ENCODE measurements at places on chromosomes 4 and X.

- no peak for DNase-seq
Observed at GRCh38 chr4:15343000-15343399, 84.8 kb upstream of the C1QTNF7 start.

- no peak for DNase-seq
Observed at GRCh38 chrX:70422851-70423341, at the start of gene GDPD2. GDPD2 (plus strand) TSS chrX:70423314; CDS start chrX:70424985, 1,671 bp downstream.

DNA sequence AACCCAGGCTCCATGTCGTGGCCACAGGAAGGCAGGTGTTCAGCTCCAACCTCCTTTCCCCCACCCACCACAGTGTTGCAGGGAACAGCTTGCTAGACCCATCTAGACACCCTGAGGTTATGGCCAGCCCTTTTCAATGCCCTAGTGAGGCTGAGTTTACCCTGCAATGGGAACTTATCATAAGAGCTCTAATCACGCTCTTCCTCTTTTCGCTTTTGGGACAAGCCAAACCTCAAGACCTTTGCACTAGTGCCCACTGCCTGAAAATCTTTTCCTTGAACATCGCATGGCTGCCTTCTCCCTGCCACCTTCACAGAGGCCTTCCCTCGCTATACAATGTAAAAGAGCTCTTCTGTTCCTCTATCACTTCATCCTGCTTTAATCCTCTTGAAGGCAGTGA is 2.4 kb upstream of the FGFBP2 start:
- DNase-seq, result no peak

DNA sequence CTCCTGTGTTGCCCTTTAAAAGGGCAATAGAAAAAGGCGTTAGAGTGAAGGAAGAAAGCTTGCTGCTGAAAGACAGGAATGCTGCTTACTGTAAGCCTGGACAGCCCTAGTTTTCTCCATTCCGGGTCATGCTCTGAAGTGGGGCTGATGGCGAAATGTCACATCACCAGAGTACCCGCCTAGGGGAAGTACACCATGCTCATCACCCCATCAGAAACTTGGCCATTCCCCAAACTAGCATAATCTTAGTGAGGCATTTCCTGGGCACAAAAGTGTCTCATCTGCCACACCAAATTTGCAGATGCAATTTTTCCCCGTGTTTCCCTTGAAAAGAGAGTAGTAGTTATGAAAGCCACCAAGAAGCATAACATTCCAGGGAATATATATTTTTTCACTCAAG is 47.8 kb upstream of the CAMK2D start:
- no peak for DNase-seq

GRCh38 chrX:12701628-12702027 is 89.6 kb upstream of the PRPS2 start:
- no peak for DNase-seq

DNA sequence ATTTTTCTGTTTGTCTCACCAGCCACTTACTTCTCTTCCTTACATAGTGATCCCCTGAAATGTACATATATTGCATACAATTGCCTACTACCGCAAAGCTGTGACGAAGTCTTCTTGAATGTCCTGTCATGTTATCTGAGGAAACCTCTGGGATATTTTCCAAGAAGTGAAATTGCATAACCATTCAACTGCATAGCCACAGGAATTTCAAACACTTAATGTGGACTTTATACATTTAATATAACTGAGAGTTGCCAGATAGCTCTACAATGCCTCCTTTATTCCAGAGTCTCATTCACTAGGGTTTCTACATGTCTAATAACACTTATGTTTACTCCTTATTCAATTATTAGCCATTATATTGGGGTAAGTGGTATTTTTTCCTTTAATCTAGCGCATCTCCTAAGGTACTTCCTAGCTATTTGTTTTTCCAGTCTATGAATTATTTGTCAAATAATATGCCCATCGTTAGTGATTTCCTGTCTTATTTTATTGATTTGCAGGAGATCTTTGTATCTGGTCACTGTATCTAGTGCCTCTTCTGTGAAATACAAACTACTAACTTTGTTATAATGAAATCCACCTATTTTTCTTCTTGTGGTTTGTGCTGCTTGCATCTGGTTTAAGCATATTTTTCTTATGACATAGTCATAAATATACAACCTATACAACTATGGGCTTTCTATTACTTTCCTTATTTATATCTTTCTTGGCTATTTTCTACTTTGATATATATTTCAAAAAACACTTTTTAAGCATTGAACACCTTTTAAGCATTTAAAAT is 69.2 kb upstream of the GRID2 start:
- no peak for DNase-seq

DNA sequence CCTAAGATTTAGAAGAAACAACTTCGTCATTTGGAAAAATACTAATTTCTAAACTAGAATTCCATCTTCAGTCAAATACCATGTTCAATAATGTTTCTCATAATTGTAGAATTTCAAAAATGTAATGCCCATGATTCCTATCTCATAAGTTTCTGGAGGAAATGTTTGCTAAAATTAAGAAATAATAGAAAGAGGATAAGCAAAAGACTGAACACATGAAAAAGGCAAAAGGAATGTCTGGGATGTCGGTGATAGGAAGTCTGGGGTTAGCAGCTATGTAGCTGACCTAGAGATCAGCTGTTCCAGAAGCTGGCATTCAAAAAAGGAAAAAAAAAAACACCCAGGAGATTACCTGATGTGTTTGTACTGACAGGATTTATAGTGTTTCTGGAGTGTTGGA is 18.9 kb upstream of the PCDH10 start:
- DNase-seq, result no peak

DNA sequence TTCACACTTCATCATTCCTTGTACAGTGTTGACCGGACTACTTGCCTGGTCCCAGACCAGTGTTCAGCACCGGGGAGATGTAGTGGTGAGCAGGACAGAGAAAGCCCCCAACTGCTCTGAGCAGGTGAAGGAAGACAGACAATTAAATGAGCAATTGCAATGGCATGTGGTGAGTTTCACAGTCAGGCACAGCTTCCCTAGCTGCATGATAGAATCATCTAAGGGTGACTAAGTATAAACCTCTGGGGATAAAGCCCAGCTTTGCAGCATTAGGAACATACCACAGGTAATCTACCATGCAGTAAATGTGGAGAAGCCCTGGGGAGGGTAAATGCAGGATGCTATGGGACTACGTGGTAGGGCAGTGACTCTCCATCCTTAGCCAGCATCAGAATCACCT is 47.8 kb downstream of the TMA16 start:
- no peak for DNase-seq

DNA sequence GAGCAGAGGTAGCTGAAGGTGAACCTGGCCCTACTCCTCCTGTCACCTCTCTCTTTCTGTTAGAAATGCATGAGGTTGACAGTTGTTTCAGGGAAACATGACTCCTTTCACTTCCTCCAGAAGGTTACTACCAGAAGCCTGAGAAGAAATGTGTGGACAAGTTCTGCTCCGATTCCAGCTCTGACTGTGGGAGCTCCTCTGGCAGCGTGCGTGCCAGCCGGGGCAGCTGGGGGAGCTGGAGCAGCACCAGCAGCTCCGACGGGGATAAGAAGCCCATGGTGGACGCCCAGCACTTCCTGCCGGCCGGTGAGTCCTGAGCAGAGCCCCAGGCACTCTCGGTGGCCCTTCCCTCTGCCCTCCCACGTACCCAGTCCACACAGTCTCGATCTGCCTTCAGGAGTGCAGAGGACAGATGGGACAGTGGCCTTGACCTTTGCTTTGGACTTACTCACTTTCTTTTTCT is 61.3 kb upstream of the TLR2 start:
- DNase-seq, result no peak

GRCh38 chr4:16443504-16444088 is 217.3 kb upstream of the TAPT1 start:
- DNase-seq, result no peak

GRCh38 chrX:10507876-10508275 is 112.5 kb downstream of the MID1 start:
- DNase-seq, result no peak

DNA sequence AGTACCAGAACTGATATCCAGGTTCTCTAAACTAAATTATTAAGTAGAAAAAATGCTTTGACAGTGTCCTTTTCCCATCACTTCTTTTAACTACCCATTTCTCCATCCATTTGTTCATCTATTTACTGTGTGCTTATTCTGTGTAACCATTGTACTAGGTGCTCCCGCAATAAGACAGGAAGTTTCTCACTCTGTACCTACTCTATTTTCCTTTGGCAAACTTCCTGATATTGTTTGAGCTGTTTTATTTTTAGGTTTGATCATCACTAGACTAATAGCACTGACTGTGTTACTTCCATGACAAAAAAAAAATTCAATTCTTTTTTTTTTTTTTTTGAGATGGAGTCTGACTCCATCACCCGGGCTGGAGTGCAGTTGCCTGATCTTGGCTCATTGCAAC is 102.5 kb upstream of the CASK start:
- DNase-seq, result no peak

- DNase-seq, result no peak
Observed at GRCh38 chr4:136725286-136726081, 806.8 kb downstream of the PCDH18 start.

DNA sequence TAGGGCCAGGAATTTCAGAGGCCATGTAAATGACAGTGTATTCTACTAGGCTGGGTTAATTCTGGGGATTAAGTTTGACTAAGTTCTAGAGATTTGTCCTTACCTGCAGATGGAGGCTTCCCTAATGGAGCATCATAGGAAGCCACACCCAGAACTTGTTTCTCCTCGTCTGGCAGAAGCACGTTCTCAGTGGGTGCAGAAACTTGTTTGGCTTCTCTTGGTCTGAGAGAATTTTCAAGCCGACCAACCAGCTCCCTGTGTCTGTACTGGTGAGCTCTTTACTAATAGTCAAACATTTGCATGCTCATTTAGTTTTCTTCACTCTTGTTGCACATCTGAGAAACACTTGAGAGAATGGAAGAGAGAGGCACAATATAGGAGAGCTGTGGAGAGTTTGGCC is 907 bp upstream of the ATP10D start:
- no peak for DNase-seq

DNA sequence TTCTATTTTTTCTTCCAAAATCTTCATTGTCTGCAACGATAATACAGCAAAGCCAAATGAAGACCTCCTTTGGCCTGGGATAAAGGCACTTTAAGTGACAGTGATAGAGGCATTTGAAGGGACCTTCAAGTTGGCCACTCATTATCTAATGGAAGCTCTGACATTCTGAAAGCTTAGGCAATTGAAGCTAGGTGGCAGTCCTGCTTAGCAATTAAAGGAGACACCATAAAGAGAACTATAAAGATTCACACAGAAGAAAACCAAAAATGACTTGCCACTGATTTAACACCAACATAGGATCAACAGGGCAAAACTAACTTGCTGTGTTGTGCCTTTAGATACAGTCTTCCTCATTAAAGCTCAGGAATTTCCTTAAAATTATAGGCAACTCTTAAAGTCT is 103.3 kb upstream of the TSPAN7 start:
- DNase-seq, result no peak

DNA sequence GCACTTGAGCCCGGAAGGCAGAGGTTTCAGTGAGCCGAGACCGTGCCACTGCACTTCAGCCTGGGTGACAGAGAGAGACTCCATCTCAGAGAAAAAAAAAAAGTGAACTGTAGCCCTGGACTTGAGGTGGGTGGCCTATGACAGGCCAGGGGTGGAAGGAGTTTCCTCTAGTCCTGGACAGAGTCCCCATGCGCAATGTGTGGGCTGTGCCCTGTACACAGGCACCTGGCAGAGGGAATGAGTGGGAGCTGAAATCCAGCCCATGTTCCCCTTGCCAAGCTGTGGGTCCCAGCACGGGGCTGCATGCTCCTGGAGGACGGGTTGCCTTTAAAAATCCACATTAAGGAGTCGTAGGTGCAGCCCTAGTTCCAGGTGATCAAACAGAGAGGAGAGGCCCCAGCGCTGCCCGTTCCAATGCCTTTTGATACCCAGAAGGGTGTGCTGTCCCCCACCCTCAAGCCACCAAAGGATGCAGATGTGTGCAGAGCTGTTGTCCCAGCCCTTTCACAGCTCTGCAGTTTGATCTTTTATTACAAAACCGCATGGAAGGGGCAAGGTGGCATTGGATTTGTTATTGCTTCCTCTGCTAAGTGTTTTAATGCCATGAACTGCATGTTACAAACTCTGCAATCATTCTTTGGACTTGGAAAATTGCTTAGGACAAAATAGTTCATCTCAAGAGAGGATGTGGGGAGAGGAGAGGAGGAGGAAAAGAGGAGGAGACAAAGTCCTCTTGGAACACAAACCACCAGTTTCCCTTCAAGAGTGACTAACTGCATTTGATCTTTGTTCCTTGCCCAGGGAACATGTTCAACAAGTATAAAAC is 38.0 kb upstream of the PDK3 start:
- DNase-seq, result no peak

DNA sequence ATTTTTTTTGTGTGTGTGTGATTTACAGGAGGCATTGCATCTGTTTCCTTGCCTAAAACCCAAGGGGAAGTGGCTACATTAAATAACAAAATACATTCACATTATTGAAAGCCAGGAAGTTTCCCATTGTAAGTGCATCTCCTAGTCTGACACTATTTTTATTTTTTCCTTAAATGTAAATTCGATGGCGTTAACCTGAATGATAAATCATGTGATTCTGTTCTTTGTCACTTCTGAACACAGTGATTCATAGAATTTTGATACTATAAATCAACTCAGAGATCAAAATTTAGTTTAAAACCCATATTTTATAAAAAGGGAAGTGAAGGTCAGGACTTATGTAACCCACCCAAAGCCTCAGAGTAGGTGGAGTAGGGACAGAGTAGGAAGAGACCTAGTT is 258.1 kb downstream of the GABRG1 start:
- no peak for DNase-seq

DNA sequence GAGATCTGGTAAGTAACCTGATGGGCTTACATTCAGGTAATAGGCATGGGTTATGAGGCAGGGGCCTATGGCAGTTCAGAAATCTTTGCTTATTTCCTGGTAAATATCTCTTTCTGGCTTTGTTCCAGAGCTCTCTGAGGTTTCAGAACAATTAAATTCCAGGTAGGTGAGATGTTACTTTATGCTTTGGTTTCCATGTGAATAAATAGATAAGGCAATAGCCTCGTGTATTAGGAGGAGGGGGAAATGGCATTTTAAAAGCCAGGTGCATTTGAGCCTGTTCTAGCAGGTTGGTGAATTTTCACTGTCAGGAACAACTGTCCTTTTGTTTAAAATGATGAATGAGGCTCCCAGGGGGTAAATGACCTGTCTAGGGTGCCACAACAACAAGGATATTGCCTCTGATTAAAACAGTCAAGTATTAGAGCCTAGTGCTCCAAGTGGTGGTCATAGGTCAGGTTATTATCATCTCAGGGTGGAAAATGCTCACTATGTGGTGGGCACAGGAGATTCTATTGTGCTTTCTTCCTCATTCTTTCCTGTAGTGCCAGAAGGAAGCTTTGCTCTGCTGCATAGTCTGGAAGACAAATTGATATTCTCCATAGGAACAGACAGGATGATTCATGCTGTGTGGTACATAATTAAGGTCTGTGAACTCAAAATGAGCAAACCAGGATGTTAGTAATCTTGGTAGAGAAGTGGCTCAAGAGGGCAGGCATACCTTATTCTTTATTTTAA is 296.2 kb downstream of the INPP4B start:
- DNase-seq, result no peak

DNA sequence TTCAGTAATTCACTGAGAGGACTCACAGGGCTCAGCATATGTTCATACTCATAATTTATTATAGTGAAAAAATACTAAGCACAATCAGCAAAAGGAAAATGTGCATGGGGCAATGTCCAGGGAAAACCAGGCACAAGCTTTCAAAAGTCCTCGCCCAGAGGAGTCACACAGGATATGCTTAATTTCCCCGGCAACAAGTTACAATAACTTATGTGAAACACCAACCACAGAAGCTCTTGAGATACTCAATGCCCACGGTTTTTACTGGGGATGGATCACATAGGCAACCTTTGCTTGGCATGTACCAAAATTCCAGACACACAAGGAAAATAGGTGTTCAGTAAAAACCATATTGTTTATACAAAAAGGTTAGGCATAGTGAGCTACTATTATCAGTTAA is 38.5 kb upstream of the STPG2 start:
- DNase-seq, result no peak
